H9 (cell line): ENCODE measurements at places on chromosomes 7 and 10.

DNA sequence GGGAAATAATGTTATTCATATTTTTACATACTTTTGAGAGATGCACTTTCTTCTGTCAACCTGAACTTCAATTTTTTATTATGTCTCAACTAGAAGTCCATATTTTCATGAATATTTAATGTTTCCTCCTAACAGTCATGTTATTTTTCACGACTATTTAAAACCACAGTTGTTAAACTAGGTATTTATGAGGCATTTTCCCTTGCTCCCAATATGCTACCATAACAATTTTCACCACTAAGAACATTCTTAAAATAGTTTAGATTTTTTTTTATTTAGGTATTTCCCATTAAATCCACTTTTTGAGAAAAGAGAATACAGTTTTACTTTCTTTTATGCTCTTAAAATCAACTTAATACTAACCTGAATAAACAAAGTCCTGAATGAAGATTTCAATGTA lies 89.4 kb downstream of the JAZF1 start:
- DNase-seq: no peak

DNA sequence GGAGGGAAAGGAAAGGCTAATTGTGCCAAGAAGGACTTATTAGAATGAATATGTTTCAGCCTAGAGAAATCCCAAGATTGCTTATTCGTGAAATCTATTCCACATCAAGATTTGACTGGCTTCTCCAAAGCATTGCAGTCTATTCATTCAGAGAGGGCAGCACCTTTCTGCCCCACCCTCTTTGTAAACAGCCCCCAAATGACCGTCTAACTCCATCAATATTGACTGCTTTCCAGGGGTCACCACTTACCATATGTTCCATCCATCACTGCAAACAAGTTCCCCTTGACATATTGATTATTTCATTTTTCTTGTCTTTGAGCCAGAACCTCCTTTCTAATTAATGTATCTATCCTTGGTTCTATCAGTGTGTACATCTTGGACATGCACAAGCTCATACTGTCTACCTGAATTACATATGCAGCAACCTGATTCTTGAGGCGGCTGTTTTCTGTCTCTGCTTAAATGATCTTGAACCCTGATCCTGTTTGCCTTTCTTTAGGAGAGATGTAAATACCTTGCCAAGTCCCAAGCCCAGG lies 44.2 kb upstream of the PTER start:
- DNase-seq: no peak

DNA sequence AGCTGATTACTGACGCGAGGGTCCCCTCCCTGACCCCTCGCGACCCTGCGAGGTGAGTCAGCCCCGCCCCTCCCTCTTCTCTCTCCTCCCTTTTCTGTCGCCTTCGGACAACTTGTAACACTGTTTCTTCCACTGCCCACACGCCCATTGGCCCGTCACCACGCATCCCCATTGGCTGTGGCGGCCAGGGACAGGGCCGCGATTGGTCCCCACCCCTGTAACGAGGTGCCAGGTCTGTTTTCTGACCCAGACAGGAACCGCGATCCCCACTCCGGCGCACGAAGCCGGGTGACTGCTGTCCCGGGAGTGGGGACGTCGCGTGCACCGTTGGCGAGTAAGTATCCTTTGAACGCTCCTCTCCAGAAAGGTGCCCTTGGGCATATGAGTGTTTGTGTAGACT lies at the start of gene STRA8:
Gene STRA8, plus strand, starts transcription at position 269 of the 400 bp plus-strand sequence. CDS start 6,687 bp downstream, outside the sequence.
- no peak for DNase-seq

- no peak for DNase-seq
These were observed 132.1 kb downstream of the CCDC3 start for GRCh38 chr10:12869427-12869826.

GRCh38 chr10:75935650-75936400 lies 504.4 kb downstream of the LRMDA start:
- DNase-seq: no peak

GRCh38 chr10:45451407-45451806 lies 77.4 kb downstream of the ALOX5 start:
- no peak for DNase-seq

- DNase-seq: peak; percentile 80
These were observed 7.4 kb downstream of the HNRNPF start for GRCh38 chr10:43401627-43402026.

DNA sequence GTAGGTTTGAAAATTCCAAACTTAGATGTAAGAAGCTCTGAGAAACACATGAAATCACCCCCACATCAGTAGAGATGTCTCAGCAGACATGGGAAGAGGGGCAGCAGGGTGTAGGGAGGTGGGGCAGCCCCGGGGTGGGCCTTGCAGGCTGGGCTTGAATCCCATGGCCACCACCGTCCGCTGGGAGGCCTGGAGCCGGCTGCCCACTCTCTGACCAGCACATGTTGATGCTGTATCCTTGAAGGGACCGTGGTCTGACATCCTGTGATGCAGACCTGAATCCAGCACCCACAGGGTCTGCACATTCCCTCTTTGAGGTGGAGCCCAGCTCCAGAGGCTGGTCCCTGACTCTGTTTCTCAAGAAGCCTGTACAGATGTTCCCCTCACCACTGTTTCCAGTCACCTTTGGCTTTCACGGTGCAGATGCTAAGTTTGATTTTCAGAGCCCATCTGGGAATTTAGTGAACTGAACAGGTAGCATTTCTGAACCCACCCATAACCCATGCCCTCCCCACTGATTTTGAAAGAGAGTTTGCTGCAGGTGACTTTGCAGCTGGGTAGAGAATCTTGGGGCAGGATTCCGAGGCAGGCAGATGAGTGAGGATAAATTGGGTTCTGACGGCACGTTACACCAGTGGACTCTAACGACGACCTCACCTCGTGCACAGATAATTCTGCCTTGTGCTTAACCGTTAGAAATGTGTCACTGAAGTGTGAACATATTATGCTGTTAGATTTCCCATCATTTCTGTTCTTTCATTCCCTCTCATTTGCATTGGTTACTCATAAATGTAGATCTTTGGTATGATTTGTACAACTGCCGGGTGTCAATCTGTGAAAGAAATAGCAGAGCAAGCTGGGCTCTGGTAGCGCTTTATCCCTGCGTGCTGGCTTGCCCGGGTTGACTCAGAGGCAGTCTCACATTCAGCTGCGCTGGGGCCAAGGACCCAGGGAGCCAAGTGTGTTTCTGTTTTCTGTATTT lies 45.7 kb downstream of the IKZF1 start:
- DNase-seq: no peak

DNA sequence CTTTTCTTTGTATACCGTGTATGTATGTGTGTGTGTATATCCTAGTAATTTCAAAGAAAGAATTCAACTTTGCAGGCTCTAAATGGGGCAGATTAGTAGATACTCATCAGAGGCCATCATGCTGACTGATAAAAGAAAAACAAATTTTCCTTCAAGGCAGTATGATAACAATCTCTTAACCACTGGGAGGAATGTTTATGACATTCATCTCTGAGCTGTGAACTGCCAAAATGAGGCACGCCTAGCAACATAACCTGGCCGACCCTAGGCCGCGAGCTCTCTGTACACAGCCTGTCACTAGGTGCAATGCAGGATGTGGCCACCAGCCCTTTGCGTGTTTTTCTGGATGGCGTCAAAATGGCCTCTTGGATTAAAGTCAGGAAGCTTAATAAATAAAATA lies 343.7 kb upstream of the GALNT17 start:
- DNase-seq: no peak

DNA sequence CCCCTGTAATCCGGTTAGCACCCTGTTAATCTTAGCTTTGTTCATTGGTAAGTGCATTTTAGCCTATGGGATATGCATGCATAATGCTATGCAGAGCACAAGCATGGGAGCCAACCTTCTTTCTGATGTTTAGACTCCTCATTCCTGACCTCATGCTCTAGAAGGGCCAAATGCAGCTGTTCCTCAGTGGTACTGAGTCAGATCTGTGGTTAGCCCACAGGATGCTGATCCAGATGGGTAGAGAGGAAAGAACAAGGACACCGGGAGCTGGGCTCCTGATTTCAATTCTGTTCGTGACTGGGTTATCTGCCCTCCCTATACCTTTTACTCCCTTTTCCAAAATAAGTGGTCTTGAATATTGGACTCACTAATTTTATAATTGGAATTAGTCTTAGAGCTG lies 31.7 kb upstream of the C10orf90 start:
- DNase-seq: no peak

- no peak for DNase-seq
These were observed 1.4 kb downstream of the MYO1G start for GRCh38 chr7:44977304-44977958.

GRCh38 chr7:150897502-150898474 lies 45.5 kb downstream of the AOC1 start:
- DNase-seq: no peak

DNA sequence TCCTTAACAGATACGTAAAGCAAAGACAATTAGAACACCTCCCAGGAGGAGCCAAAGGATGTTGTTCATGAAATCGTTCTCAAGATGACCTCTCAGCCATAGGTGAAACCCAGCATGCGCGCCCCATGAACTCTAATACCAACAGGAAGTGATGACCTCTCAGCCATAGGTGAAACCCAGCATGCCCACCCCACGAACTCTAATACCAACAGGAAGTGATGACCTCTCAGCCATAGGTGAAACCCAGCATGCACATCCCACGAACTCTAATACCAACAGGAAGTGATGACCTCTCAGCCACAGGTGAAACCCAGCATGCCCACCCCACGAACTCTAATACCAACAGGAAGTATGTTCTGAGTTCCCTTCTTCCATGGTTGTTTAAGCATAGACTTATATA lies 205.2 kb upstream of the ADARB2 start:
- no peak for DNase-seq

GRCh38 chr7:99835189-99835588 lies 7.4 kb downstream of the CYP3A43 start:
- no peak for DNase-seq

DNA sequence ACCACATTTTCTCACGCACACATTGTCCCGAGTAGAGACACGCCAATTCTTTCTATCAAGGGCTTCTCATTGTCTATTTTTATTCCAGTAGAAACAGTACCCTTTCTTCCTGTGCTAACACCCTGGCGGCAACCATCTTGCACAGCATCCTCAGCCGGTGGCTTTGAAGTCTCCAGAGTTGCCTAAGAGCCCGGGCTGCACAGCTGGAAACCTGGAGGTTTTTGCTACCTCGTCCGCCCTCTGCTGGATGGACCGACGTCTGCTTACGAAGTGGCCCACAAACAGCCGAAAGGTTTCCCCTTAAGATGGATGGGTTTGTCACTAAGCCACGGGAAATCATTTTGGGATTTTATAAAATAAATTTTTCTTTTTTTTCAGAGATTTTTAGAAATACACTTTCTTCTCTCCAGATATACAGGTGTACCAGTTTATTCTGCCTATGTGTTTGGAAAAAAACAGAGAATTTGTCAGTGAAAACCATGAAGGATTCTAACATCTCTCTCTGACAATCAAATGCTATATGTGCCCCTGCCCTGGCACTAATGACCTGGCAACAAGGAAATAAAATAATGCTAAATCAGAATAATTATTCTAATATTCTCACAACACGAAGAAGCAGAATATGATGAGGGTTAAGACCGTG lies 81.8 kb upstream of the FAM204A start:
- peak; percentile 93 for DNase-seq

DNA sequence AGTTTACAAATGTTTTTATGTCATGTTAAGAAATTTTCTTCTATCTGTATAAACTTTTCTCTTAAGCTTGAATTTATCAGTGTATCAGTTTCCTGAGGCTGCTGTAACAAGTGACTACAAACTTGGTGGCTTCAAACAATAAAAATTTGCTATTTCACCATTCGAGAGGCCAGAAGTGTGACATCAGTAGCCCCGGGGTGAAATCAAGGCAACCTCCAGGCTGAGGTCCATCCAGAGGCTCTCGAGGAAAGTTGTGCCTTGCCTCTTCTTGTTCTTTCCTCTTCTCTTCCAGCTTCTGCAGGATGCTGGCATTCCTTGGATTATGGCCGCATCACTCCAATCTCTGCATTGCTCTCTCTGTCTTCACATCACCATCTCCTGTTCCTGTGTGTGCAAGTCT lies 6.5 kb upstream of the BEND7 start:
- DNase-seq: no peak

- DNase-seq: no peak
These were observed 322.7 kb upstream of the PFKP start for GRCh38 chr10:2744547-2745200.

DNA sequence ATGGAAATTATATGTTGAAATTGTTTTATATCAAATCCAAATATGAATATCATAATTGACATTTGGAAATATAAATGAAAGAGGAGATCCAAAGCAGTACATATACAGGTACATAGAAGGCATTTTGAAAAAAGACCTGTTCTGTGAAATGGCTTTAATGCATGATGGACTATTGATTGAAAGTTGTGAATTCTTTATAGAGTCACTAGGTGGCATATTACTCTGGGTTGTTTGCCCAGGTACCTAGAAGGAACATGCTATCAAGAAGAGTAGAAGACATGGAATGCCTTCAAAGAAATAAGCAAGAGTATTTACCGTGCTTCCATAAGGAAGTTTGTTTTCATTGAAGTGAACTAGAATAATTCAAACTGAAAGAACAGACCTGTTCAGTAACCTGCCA lies 160.0 kb upstream of the ANK3 start:
- no peak for DNase-seq

DNA sequence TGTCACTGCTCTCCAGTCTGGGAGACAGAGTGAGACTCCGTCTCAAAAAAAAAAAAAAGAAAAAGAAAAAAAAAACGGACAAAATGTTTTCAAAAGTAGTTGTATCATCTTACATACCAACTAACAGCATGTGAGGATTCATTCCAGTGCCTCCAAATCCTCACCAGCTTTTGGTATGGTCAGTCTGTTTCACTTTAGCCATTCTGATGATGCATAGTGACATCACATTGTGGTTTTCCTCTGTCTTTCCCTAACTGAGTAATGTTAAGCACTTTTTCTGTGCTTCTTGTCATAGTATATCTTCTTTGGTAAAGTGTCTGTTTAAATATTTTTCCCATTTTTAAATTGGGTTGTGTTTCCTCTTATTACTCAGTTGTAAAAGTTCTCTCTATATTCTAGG lies 251.4 kb upstream of the CTBP2 start:
- DNase-seq: no peak

- DNase-seq: peak; percentile 91
These were observed 50.4 kb downstream of the DNAJB6 start for GRCh38 chr7:157386979-157387800.

- DNase-seq: no peak
These were observed 60.9 kb downstream of the ABCC2 start for GRCh38 chr10:99843310-99843709.

DNA sequence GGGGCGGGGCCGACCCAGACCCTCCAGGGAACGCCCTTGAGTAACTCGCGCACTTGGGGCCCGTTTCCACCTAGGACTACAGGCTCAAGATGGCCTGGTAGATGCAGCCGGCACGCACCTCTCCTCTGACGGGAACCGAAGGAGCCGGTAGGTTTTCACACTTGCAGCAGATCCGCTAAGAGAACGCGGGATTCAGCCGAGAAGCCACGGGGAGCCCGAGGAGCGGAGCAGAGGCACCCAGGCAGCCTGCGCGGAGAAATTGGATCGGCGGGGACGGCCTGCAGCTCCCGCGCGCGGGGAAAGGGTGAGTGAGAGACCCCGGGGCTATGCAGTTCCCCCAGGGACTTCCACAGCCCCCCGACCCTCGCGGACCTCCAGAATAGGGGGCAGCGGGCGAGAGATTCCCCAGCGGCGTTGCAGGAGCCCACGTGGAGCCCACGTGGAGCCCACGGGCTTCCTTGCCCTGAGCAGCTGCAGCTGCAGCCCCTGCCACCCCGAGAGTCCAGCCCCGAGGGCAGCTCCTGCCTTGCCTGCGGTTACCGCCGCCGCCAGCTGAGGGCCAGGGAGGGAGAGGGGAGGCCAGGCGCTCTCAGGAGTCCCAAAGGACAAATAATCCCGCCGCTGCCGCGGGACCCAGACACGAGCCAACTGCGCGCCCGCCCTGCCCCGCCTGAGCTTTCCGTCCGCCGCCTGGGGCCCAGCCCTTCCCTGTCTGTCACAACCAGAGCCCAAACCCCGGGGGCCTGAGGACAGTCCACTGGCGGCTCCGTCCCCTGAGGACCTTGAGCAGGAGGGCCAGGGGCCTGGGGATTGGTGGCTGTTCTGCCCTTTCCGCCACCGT lies 13.1 kb downstream of the IFT22 start:
- DNase-seq: peak; percentile 91
